Lung (tissue), 17 donors: ENCODE measurements at places on chromosomes 7 and 10.
A peak's percentile ranks its signal among the peaks of the same experiment; 100 is the strongest.

DNA sequence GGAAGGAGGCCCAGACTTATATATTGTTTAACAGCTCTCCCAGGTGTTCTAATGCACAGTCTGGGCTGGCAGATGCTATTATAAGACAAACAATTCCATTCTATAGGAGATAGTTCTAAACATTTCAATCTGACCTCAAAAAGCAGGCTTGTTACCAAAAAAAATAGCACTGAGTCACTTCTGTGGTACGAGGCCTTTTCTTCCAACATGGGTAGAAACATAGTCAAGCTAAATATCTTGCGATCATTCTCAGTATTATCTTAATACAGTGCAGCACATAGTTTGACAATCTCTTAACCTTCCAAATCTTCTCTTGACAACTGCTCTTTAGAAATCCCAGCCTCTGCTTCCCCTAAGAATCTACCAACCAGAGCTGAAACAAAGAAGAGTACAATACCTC lies 46.6 kb upstream of the MKX start:
- no peak for DNase-seq

- no peak for DNase-seq
Measured at GRCh38 chr10:24669285-24669852, 54.3 kb downstream of the ARHGAP21 start.

- no peak for DNase-seq
Measured at GRCh38 chr10:103770139-103770538, 85.2 kb downstream of the SH3PXD2A start.

- peak; percentile 66 for DNase-seq
Measured at GRCh38 chr10:130014263-130015074, 50.4 kb upstream of the EBF3 start.

GRCh38 chr10:71891437-71891836 lies 40.4 kb upstream of the PSAP start:
- DNase-seq = no peak

- DNase-seq = peak; percentile 82
Measured at GRCh38 chr7:134547397-134548054, 1.4 kb upstream of the AKR1B15 start.

GRCh38 chr7:15905251-15906040 lies 219.0 kb upstream of the MEOX2 start:
- DNase-seq = no peak

DNA sequence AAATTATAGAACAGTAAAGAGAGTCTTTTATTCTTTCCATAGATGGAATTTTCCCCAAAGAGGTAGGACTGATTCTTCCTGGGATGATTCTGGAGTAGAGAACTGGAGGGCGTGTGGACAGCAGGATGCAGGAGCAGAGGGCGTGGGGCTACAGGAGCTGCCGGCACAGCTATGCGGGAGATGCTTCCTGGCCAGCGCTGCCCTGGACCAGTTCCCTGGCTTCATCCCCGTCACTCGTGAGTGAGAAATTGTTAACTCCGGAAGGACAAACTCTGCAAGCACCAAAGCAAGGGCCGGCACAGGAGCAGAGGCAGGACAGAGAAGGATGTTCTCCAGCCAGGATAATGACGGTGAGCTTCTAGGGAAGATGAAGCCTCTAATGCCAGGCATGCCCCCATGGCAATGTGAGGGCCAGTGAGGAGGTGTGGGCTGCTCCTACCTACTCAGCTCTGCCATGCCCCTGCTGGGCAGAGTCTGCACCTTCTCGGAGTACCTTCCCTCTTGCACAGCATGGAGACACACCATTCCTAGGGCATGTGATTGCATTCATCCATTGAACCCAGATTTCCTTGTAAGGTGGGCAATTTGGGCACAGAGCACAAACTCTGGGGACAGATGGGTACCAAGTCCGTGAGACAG lies 760.9 kb upstream of the IGFBP3 start:
- DNase-seq = peak; percentile 41

GRCh38 chr7:29463504-29464158 lies 100.0 kb upstream of the PRR15 start:
- no peak for DNase-seq

- DNase-seq = no peak
Measured at GRCh38 chr10:78602201-78602932, 466.4 kb upstream of the ZMIZ1 start.

DNA sequence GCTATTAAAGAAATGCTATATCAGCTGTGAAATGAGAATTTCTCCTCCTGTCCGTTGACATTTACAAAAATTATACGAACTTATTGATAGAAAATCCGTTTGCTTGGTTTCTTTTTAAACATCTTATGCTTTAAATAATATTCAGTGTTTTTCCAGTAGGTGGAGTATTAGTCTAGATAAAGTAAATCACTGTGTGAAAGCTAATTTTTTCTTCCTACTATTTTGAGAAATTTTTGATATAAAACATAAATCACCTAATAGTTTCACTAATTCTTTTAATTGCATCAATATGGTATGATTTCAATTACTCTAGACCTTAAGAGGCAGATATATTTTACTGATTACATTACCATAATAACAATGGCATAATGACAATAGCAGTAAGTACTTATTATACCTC lies 335.2 kb upstream of the C7orf33 start:
- DNase-seq = no peak

DNA sequence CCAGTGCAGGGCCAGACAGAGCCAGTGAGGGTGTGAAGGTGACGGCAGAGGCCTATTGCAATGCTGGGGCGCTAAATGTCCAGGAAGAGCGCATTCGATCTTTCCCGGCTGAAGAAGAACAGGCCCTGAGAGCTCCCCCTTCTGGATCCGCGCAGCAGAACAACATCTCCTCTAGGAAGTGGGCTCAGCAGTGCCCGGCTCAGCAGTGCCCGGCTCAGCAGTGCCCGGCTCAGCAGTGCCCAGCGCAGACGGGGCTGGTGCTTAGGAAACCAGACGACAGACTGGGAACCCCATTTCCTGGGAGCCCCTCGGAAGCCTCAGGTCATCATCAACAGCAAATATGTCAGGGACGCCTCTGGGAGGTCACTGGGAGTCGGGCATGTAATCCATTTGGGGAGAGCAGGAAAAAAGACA lies 4.7 kb upstream of the NOS3 start:
- peak; percentile 68 for DNase-seq

DNA sequence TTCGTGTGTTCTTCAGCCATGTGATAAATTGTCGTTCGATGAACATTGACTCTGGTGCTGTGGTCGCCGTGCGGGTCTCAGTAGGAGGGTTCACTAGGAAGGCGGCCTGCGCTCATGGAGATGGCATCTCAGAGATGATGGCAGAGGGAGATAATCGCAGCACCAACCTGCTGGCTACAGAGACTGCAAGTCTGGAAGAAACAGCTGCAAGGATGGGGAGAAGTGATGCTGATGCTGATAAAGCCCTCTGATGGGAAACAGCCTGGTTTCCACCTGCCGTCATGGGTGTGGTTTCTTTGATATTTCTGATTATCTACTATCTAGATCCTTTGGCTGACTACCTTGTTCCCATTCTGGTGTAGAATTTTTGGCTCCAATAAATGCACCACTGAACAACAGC lies 130.5 kb upstream of the ANKRD30A start:
- DNase-seq = no peak

- no peak for DNase-seq
Measured at GRCh38 chr10:103512591-103513379, 19.3 kb downstream of the NEURL1 start.

DNA sequence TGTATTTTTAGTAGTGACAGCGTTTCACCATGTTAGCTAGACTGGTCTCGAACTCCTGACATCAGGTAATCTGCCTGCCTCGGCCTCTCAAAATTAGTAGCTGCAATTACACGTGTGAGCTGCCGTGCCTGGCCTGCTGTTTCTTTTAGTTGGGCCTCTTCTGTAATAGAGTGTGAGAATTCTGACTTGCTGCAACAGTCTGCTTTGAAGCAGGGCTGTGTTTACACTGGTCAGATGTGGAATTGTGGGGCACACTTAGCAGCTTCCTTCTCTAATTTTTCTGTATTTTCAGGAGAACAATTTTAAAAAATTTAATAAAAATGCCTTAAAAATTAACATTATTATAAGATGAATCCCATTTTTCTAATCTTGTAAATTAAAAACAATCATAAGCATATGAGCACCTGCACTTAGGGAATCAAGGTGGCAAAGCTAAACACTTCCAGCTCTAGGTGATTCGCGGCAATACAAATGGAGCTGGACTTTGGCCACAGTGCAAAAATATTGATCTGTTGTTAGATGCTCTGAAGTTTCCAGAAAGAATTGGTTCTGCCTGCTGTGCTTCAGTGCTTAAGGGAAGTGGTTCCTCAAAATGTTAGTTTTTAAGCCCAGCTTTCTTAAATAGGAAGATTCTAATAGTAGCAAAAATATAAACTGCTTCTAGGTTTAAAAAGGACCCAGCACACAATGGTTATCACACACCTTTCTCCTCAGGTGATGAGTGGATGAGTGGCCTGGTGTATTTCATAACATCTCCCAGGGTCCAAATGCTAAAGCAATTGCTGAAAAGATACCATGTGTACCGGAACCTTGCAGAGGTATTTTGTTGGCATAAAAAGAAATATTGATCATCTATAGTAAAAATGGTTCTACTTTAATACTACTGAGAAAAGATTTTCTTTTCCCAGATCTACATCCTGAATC lies 63.5 kb upstream of the ATRNL1 start:
- DNase-seq = no peak

DNA sequence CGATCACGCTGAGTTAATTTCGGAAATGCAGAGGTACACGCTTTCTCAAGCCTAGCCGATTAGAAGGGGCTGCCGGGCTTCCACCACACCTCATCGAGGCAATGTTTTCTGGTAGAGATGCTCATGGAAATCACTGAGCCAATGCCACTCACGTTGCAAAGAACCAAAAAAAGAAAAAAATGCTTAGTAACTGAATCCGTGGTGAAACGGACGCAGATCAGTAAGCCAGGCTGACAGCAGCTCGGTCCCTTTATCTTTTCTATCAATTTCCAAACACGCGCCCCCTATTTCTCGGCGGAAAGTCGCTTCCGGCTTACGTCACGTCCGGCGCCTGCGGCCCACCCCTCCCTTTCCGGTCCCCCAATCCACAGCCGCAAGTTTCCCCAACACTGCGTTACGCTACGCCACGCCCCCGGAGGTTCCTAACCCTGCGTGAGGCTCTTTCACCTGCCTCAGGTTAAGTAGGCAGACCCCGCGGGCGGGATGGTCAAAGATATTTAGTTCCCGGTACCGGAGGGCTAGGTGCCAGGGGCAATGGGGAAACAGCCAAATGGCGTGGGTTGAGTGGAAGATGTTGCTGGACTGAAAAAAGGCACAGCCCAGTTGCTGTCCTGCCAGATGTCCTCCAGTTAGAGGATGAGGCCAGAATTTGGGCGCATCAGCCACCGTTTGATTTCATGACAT lies at the start of gene NSUN6:
NSUN6 (minus strand) TSS at position 264 of the 684 bp plus-strand sequence. CDS start 384 bp downstream, outside the sequence.
- peak; percentile 95 for DNase-seq

DNA sequence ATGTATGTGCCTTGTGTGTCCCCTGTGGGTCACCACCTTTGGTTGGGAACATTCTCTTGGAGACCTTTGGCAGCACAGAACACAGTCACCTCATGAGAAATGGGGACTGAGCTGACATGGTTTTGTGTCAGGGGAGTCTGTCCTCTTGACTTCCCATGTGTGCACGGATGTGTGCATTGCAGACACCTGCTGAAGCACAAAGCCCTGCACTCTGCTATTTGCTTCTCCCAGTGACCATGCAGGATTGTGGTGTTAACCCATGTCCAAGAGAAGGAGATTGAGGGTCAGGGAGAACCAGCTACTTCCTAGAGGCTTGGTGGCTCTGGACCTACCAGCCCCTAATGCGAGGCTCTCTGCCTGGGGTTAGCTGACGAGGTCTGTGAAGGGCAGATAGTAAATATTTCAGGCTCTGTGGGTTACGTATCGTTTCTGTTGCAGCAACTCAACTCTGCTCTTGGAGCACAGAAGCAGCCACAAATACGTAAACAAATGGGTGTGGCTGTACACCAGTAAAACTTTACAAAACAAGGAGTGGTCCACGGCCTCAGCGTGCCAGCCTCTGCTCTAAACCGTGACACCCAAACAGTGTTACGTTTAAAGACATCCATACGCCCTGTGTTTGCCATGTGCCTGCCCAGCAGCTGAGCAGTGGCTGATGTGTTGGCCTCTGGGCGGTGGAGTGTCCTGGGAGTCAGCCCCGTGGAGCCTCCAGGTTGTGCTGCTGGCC lies 51.7 kb downstream of the ADCY1 start:
- DNase-seq = no peak

DNA sequence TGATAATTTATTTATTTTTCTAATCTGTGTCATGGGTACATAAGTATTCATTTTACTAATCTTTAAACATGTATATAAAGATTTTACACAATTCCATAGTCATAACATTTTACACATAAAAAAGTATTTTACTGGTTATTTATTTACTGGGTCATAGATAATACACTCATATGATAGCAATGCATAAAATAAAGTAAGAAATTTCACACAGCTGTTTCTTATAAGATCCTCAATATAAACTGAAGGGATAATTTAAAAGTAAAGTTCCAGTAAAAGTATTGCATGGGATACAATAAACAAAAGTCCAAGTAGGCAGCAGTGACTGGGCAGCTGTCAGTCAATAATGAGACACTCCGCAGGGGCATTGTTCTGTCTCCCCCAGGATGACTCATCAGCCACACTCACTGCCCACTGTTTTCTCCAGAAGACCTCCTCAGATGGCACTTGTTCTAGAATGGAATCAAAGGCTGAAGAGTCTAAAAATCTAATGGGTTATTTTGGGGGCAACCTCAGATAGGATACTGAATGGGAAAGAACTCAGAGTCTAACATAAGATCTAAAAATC lies 32.7 kb downstream of the DPY19L1 start:
- no peak for DNase-seq

DNA sequence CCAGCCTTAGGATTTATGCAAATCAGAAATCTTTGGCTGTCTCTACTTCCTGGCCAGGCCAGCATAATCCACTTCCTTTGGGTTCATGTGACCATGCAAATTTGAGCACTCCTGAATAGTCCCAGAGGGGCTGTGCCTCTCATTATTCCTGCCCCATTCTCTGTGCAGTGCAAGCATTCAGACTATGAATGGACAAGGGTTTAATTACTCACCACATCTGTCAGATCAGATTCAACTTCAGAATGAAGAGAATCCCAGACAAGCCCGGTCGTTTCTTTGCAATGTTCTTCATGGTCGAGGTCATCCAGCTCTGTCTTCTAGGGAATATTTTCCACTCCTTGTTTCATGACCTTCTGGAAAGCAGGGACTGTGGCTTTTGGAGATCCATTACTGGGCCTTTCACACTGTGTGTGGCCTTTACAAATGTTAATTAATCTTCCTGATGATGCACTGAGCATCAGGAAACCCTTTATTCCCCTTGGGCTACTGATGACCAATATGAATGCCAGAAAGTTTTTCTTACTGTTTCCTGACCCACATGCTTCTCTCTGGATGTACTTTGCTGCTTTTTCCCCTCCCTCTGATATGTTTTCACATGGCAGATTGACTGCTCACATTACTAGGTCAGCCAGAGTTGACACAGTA lies 217.6 kb upstream of the TCF7L2 start:
- no peak for DNase-seq

- DNase-seq = no peak
Measured at GRCh38 chr10:125363791-125364190, 203.4 kb upstream of the CTBP2 start.

GRCh38 chr10:129678186-129678585 lies 211.1 kb downstream of the MGMT start:
- no peak for DNase-seq

GRCh38 chr10:48240196-48240595 lies 34.3 kb downstream of the FRMPD2 start:
- DNase-seq = no peak

GRCh38 chr10:102405108-102405571 lies 9.6 kb downstream of the NFKB2 start:
- no peak for DNase-seq
